Panc1 (cell line): ENCODE measurements at places on chromosomes 4 and X. TPM values are rescaled to one million over a fixed set of nuclear protein-coding genes. Genes with fewer than 3 reads are reported as not detected.

DNA sequence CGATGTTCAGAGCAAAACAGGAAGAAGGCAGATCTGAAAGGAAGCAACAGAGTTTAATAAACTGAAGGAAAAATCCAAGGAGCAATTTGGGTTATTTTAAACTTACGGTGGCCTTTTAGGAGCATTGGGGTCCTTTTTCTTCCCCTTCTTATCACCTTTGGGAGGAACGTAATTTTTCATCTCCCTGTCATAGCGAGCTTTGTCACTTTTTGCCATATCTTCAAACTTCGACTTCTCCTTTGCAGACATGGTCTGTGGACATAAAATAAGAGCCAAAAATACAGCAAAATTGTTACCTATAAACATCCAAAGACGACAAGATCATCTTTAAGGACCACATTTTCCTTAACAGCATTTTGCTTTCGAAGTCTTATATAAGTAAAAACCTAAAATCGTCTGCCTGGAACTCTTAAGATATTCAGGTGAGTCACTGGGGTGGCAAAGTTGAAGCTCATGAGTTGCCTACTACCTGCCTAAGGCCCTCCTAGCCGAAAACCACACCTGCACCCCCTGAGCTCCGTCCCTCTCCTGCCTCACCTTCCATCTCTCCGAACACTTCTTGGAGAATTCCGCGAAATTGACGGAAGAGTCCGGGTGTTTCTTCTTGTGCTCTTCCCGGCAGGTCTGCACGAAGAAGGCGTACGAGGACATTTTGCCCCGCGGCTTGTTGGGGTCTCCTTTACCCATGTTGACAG, 1.0 kb downstream of the HMGB2 start:
- no peaks in the 10 kb centered on the region for H3K27me3 ChIP-seq
- DNase-seq: no peak
- H3K36me3 ChIP-seq: peaks cover 12% of the 10 kb centered on the region

GRCh38 chrX:120781403-120781802, 94.3 kb downstream of the CT47B1 start:
- H3K4me1 ChIP-seq: no peaks in the 10 kb centered on the region
- H3K27me3 ChIP-seq: no peaks in the 10 kb centered on the region
- DNase-seq: no peak
- no peaks in the 10 kb centered on the region for H3K36me3 ChIP-seq
- H3K27ac ChIP-seq: no peak overlapping the region

DNA sequence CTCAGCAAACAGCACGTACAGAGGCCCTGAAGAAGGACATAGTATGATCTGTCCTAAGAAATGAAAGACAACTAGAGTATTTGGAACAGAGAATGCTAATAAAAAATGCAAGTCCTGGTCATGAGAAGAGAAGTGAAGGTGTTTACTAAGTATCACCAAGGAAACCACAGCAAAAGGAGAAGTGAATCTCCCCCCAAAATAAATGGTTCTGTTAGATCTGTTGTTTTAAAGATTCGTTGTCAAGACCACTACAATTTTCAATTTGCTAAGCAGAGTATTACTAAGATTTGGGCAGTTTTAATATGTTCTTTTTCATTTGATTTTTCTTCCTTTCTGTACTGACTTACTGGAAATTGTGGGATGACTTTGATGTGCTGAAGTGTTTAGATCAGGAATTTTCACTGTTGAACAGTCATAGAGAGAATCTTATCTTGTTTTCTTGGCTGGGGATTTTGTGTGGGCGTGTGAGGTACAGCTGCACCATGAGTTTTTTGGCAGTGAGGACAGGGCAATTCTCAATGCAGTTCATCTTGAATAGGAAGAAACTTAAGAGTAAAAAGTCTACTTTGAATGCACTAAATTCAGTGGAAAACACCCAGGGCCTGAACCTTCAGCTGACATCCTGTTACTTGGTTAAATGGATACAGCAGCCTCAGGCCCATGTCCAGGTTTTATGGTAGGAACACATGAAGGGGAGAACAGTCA, 132.2 kb downstream of the STIM2 start:
- no peaks in the 10 kb centered on the region; the same call in 1 of the 2 replicates for H3K36me3 ChIP-seq
- H3K27ac ChIP-seq: no peak overlapping the region
- DNase-seq: no peak
- H3K4me1 ChIP-seq: no peaks in the 10 kb centered on the region; the same call in 1 of the 2 replicates
- H3K27me3 ChIP-seq: no peaks in the 10 kb centered on the region

DNA sequence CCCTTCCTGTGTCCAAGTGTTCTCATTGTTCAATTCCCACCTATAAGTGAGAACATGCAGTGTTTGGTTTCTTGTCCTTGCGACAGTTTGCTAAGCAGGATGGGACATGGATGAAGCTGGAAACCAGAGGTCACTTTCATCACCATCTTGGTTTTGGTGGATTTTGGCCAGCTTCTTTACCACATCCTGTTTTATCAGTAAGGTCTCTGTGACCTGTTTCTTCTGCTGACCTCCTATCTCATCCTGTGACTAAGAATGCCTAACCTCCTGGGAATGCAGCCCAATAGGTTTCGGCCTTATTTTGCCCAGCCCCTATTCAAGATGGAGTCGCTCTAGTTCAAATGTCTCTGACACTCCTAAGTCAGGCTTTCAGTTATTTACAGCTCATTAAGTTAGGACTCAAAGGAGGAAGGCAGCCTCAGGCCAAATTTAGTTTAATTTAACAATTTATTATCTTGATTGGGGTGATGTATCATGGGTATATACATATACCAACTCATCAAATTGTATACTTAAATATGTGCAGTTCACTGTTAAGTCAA, 169.9 kb upstream of the NDP start:
- no peaks in the 10 kb centered on the region for H3K36me3 ChIP-seq
- DNase-seq: no peak
- no peaks in the 10 kb centered on the region for H3K27me3 ChIP-seq
- H3K4me1 ChIP-seq: no peaks in the 10 kb centered on the region
- no peak overlapping the region for H3K4me3 ChIP-seq
- H3K27ac ChIP-seq: no peak overlapping the region

Gene HMGB3
- total RNA-seq: 251 TPM

- no peaks in the 10 kb centered on the region for H3K36me3 ChIP-seq
- DNase-seq: no peak
- H3K27me3 ChIP-seq: no peaks in the 10 kb centered on the region
- no peaks in the 10 kb centered on the region for H3K4me1 ChIP-seq
Observed at GRCh38 chr4:10811991-10812390, 127.4 kb upstream of the CLNK start.

DNA sequence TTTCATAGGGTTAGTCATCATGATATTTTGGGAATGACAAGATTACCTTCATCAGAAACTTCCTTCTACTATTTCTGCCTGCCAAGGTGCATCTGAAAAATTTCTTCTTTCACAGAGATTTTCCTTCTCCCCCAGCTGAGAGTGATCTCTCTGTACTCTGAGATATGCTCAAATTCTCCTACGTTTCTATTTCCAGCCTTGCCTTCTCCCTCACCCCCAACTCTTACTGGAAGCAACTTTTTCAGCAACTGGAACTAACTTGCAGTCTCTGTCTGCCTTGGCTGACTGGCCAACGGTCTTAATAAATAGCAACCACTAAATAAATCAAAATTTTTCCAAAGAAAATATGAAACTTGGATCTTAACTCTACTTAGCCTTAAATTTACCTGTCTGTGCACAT, 122.3 kb downstream of the MAML3 start:
- no peak overlapping the region for H3K4me3 ChIP-seq
- H3K36me3 ChIP-seq: no peaks in the 10 kb centered on the region
- peaks cover 11% of the 10 kb centered on the region for H3K4me1 ChIP-seq
- no peaks in the 10 kb centered on the region for H3K27me3 ChIP-seq

Gene SPP1
- 1.6 TPM for total RNA-seq

GRCh38 chr4:187289371-187289770, 565.7 kb upstream of the FAT1 start:
- no peaks in the 10 kb centered on the region for H3K4me1 ChIP-seq
- no peaks in the 10 kb centered on the region for H3K27me3 ChIP-seq
- H3K4me3 ChIP-seq: no peak overlapping the region
- no peaks in the 10 kb centered on the region for H3K36me3 ChIP-seq
- H3K27ac ChIP-seq: no peak overlapping the region

DNA sequence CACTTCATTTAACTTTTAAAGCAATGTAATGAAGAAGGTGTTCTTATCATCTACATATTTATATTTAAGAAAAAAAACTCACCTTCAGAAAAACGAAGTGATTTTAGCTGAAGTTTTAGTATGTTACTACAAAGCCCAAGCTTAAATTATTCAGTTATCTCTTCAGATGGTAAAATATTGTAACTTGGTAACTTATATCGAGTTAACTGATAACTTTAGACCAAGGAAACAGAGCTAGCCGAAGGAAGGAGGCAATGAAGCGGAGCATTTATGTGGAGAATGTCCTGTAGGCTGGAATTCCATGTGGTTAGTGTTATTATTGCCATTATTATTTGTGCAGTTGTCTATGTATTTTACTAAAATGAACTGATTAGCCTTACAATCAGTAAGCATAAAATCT, 1102.1 kb upstream of the LCORL start:
- H3K27me3 ChIP-seq: no peaks in the 10 kb centered on the region
- H3K36me3 ChIP-seq: no peaks in the 10 kb centered on the region
- H3K4me1 ChIP-seq: no peaks in the 10 kb centered on the region
- no peak overlapping the region for H3K4me3 ChIP-seq
- H3K27ac ChIP-seq: no peak overlapping the region

Gene ZCCHC13
- not detected for total RNA-seq

Gene MAGEA8
- total RNA-seq: not detected
